Activated T-cell treated with anti-CD3 and anti-CD28 coated beads, Interleukin-2, amount 50 U/mL, for 24 hours (primary cell): ENCODE measurements at places on chromosomes 13 and 19.

DNA sequence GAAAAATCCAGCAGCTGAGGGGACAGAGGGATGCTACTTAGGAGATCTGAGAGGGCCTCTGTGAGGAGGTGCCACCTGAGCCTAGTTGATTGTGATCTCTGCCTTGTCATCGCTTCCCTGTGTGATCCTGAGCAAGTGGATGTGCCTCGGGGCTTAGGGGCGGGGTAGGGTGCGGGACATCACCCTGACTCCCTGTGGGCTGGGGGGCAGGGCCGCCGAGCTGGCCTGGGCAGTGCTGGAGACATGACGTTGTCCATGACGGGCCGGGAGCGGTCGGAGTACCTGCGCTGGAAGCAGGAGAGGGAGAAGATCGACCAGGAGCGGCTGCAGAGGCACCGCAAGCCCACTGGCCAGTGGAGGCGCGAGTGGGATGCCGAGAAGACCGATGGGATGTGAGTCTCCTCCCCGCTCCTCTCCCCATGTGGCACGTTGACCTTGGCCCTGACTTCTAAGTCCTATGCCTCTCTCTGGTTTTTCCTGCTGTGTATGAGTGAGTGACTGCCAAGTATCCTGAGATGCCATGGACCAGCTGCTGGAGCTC is 8.2 kb upstream of the INAFM1 start:
- no peak for DNase-seq

DNA sequence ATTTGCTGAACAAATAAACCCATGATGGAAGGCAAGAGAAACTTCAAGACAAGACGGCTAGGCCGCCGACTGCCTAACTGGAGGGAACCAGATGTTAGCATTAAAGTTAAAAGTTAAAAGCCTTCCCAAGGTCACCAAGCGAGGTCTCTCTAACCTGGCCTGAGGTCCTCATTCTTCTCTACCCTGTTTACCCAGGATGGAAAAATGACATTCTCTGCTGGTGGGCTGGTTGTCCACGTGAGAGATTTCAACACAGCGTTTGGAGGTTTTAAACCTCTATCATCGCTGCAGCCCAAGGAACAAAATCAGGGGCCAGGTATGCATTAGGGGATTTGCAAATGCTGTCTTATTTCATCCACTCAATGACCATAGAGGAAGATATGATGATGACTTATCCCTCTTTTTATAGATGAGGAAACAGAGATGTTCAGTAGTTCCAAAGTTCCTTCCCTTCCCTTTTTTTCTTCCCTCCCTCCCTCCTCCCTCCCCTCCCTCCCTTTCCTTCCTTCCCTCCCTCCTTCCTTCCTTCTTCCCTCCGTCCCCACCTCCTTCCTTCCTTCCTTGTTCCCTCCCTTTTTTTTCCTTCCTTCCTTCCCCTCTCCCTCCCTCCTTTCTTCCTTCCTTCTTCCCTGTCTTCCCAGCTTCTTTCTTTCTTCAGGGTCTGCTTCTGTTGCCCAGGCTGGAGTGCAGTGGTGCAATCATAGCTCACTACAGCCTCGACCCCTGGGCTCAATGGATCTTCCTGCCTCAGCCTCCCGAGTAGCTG is 79.7 kb downstream of the INSR start:
- DNase-seq: no peak

DNA sequence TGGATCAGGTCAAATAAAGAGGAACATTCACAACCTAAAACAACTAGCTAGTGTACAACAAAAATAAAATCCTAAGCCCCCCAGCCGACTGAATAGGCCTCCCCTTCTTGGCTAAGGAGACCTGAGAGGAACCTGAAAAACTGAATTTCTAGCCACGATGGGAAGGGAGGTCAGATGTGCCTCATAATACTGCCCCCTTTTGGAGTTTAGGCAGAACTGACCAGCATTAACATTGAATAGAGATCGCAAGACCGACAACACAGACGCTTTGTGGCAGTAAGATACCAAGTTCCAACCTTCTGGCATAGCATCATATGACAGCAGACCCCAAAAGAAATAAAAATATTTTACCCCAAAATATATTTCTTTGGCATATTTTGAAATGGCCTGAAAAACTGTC is 15.9 kb downstream of the CBY2 start:
- no peak for DNase-seq

GRCh38 chr13:36385489-36385888 is 39.3 kb upstream of the SPART start:
- no peak for DNase-seq

GRCh38 chr19:48556163-48556562 is 4.2 kb downstream of the SULT2B1 start:
- no peak for DNase-seq

- DNase-seq: no peak
Measured at GRCh38 chr19:40458597-40458974, 7.0 kb downstream of the BLVRB start.
